ENCODE measurements at places on chromosomes 16 and 17.

DNA sequence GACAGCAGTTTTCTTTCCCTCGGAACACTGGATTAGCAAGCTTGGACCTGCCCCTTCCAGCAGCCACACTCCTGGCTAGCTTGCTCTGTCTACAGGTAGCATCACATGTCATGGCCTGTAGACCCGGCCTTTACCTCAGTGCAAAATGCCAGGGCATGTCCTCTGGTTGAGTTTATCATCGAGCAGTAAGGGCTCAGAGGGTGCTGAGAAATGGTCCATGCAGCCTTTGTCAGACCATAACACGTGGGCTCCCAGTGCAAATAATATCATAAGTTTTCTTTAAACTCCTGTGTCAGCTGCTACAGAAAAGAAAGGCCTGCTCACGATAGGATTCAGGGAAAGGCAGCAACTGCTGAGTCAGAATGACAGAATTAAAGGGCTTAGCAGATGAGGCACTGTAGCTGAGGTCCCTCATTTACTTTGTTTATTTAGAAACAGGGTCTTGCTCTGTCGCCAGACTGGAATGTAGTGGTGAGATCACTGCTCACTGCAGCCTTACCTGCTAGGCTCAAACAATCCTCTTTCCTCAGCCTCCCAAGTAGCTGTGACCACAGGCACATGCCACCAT, 8.0 kb upstream of the GNA13 start:
- DNase-seq: no peak

GRCh38 chr16:29114574-29114973, 129.7 kb downstream of the LAT start:
- no peak for DNase-seq

- DNase-seq: peak; percentile 85
Measured at GRCh38 chr16:27179500-27180072, 23.7 kb upstream of the KDM8 start.

DNA sequence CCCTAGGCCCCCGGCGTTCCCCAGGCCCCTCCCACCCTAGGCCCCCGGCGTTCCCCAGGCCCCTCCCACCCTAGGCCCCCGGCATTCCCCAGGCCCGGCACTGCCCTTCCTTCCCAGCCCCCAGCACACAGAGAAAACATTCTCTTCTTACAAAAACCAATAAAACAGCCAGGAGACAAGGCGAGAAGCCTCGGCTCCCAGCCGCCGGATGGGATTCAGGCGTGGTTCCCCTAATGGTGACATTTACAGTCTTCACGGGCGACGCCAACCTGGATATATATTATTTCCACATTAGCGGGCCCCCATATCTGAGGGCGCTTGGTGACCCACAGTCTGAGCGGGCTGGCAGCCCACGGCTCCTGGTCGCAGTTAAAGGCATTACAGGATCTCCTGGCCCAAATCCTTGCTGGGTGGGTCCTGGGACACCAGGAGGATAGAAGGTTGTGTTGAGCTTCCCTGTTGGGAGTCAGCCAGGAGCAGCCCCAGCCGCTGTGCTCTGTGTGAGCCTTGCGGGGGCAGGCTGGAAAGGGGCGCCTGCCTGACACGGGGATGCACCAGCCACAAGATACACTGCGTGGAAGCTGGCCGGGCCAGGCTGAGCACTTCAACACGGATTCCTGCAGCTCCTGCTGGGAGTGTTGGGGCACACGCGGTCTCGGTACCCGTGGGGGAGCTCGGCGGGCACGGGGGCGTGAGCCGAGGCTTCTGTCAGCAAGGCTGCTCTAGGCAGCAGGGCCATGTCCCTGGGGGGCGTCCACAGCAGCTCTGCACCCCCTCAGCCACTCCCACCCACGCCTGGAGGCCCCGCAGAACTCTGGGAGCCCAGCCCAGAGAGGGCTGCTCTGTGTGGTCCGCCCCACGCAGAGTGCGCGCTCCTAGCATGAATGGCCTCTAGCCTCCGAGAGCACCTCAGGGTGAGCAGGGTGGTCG, 83.7 kb downstream of the LMF1 start:
- DNase-seq: no peak

DNA sequence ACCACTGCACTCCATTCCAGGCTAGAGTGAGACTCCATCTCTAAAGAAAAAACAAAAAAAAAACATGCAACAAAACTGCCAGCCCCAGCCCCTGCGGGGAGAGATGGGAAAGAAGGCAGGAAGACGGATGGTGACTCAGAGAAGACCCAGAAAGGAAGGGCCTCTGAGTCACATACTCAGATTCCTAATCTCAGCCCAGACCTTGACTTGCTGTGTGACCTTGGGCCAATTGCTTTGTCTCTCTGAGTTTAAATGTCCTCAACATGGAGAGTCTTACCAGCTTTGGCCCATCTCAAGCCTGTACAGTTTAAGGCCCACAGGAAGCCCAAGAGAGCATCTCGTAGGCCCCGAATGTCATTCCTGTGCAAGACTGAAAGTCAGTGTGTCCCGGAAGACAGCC, 86.5 kb upstream of the LHX1 start:
- DNase-seq: no peak

DNA sequence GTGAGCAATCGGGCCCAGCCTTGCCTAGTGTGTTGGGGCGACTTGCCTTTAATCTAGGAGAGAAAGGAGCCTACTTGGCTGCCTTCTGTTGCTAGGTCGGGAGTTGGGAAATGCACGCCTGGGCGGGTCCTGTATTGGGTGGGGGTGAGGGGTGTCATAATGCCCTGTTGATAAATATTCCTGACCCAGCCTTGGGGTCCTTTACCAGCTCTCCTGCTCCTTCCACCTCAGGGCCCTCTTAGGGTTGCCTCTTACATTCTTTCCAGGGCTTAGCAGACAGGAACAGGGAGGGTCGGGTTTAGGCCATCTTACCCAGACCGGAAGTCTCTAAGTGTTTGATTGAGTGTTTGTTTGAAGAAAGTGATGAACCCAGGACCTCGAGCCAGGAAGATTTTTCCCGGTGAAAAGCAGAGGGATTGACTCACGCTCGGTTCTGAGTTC, 112.9 kb downstream of the SEC14L1 start:
- DNase-seq: no peak

DNA sequence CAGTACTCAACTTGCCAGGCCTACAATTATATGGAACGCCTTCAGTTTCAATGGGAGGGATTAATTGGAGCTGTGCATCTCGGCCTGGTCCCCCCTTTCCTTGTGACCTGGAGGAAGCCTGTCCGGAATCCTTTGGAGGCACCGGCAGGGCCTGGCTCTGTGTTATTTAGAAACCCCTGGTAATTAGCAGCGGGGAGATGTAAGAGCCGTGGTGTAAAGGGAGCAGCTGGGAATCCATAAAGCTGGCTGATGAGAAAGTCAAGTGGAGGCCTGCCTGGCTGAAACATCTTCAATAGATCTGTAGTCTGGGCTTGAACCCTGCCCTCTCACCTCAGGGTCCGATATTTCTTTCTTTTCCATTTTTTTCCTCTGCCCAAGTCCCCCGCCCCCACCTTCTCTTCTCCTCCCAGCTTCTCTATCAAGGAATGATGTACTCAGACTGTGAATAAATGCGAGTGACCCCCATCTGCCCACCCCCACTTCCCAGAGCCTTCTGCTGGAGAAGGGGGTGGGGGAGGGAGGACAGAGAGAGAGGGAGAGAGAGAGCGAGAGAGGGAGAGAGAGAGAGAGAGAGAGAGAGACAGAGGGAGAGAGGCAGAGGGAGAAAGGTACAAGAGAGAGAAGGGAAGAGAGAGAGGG, 495.5 kb upstream of the ZFHX3 start:
- no peak for DNase-seq

- DNase-seq: no peak
Measured at GRCh38 chr17:5644065-5644464, 59.8 kb upstream of the NLRP1 start.

DNA sequence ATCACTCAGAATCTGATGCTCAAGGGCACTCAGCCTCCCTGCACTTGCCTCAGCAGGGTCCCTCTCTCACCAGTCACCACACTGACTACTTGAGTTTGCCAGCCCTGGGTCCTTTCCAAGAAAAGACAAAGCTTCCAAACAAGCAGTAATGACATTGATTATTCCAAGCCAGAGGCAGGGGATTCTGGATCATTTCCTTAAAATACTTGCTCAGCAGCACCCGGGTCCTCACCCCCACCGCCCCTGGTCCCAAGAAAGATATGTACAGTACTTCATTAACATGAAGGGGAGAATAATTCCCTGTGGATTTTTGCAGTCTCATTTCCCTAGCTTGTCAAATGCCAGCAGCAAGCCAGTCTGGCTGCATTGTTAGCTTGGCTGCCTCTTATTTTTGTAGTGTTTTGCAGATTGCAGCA, 83.2 kb upstream of the GNAO1 start:
- no peak for DNase-seq

GRCh38 chr17:81025741-81026129, 9.2 kb upstream of the BAIAP2 start:
- no peak for DNase-seq

DNA sequence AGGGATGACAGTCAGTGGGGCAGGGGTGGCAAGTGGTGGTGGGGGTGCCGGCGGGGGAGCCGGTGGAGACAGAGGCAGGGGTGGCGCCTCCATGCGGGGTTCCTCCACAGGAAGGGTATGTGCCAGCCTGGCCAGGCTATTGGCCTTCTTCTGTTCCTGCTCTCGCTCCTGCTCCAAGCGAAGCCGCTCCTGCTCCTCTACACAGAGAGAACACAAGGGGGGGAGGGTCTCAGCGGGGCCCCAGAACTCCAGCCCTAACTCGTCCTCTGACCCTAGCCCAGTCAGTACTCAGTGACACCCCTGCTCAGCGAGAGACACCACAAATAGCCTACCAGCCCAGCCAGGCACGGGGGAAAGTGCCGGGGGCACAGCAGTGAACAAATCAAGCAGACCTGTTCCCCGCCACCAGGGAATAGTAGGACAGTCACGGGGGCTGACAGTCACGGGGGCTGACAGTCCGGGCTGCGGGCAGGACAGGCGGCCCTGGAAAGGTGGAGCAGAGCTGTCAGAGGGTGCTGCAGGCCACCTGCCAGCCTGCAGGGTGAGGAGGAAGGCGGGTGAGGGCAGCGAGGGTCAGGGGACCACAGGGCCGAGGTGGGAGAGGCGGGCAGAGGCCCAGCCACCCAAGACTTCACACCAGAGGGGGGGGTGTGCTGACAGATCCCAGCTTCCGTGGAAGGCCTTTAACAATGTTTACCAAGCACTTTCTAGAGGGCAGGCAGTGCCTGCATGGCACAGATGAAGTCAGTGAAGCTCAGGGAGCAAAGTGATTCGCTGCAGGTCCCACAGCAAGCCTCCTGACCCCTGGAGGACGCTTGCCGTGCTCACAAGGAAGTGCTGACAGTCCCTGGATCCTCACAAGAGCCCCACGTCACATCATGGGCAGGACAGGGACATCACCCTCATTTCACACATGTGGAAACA, 5.3 kb downstream of the MNT start:
- no peak for DNase-seq

GRCh38 chr17:9241371-9241712, 220.0 kb downstream of the NTN1 start:
- DNase-seq: no peak

- DNase-seq: peak; percentile 20
Measured at GRCh38 chr17:33964344-33964979, 290.6 kb upstream of the CCL2 start.

GRCh38 chr16:64410306-64410705, 711.6 kb downstream of the CDH11 start:
- DNase-seq: no peak

DNA sequence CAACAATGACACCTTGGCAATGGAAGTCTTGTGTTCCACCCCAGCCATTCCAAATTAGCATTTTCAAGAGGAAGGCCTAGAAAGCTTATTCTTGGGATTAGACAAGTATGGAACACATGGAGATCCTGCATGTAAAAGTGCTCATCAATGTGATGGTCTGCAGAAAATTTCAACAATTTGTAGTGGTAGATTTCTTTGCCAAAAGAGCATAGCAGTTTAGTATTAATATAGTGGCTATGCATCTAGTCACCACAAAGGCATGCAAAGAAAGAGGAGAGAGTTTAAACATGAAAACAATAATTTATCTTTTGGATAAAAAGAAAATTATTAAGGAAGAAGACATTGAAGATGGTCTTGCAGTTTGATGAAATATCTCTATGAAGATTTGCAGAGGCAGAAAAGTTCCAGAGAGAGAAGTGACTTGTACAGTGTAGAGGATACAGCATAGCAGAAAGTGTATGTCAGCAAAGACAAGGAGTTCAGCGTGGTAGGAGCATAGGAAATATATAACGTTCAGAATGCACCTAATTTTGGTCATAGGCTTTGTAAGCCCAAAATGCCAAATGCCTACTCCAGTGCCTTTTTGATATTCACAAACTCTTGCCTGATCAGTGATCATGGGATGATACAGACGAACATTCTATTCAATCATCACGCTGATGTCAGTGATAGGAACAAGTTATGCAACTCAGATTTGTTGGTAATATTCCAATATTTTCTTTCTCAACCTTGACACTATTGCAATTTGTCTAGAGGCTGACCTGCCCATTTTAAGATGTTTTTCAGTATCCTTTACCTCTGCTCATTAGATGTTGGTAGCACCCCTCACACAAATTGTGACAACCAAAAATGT, 727.9 kb upstream of the SOX9 start:
- DNase-seq: no peak

- no peak for DNase-seq
Measured at GRCh38 chr17:53492532-53492931, 330.2 kb upstream of the KIF2B start.

DNA sequence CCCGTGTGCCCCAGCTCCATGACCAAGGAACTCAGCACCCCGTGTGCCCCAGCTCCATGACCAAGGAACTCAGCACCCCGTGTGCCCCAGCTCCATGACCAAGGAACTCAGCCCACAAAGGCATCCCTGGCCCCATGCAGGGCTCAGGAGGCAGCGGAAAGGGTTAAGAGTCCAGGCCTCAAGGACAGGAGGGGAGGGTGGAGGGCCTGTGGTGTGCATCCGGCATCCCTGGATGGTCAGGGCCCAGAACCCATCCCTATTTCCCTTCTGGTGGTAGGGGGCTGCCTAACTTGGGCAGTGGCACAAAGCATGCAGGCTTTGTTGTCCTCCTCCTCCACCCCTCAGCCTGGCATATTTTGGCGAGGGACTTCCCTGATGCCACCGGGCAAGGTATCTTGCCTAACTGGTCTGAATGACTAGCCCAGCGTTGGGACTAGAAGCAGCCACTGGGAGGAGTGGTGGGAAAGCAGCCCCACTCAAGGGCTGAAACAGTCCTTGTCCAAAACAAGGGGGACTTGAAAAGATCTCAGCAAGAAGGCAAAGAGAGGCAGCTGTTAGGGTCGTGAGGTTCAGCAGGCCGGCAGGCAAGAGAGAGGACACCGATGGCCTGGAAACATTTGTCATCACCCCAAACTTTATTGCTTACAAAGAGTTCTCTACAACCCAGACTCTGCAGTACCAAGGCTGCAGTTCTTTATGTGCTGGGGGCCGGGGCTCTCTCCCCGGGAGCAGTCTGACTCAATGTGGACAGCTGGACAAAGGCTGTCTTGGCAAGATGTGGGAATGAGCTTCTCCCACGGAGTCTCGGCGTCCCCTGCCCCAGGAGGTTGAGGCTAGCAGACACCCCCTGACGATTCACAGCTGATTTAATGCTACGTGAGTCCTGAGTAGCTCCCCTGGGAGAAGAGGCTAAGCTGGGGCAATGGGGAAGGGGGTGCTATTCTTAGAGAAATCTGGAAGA, 902 bp upstream of the SPATA32 start:
- DNase-seq: no peak

Data from CD8-positive, alpha-beta memory T cell (primary cell).